Breast epithelium (tissue), 4 donors: ENCODE measurements at places on chromosomes 1 and 21.

DNA sequence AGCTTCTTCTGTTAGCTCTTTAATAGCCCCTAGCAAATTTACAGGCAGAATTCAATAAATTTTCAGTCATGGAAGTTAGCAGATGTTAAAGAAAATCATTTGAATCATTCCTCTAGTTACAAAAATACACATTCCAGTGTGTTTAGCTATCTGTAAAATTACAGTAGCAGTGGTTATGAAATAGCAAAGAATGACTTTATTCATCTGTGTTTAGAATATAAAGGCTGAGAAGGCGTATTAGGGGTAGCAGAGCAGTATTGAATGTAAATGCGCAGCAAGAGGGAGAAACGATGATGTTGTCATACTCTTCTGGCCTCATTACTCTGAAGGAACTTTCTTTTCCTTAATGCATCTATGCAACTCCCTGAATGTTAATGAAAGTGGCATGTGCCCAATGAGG, 106.2 kb upstream of the CYYR1 start:
- no peak overlapping the region for H3K4me3 ChIP-seq
- H3K27ac ChIP-seq: no peak overlapping the region
- no peaks in the 10 kb centered on the region for H3K27me3 ChIP-seq

- no peak overlapping the region for H3K27ac ChIP-seq
- H3K4me1 ChIP-seq: no peaks in the 10 kb centered on the region
- H3K27me3 ChIP-seq: no peaks in the 10 kb centered on the region
- no peak overlapping the region for H3K4me3 ChIP-seq
- H3K36me3 ChIP-seq: no peaks in the 10 kb centered on the region
- DNase-seq: no peak
Observed at GRCh38 chr21:35525443-35525842, 476.3 kb upstream of the RUNX1 start.

DNA sequence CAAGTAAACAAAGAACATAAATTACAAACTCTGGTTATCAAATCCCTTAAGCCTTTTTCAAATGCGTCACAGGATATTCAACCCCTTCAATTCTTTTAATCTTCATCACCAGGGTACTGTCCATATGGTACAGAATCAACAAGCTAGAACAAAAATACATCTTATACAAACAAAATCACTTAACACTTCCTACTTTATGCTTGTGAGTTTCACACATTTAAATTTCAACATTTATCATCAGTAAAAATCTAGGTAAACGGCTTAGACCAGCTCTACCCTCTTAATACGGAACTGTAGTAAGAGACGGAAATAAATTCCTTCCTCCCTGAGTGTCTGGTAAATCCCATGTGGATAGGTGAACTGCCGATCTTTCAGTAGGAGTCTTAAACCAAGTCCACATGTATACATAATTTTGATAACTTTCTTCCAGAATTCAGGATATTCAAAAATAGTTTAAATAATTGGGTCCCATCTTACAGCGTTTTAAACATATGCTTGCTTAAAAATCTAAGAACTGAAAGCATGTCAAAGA, 1.0 kb downstream of the CCDC181 start:
- no peaks in the 10 kb centered on the region for H3K36me3 ChIP-seq
- peaks cover 5% of the 10 kb centered on the region for H3K27me3 ChIP-seq
- no peaks in the 10 kb centered on the region for H3K4me1 ChIP-seq
- H3K27ac ChIP-seq: no peak overlapping the region
- no peak overlapping the region for H3K4me3 ChIP-seq

- no peak overlapping the region for H3K27ac ChIP-seq
- H3K27me3 ChIP-seq: no peaks in the 10 kb centered on the region
- no peaks in the 10 kb centered on the region for H3K4me1 ChIP-seq
- no peak for DNase-seq
- H3K36me3 ChIP-seq: no peaks in the 10 kb centered on the region
Observed at GRCh38 chr1:196738730-196739129, 35.9 kb upstream of the CFHR3 start.

GRCh38 chr1:56512724-56513494, 66.5 kb downstream of the PLPP3 start:
- H3K4me3 ChIP-seq: no peak overlapping the region
- no peaks in the 10 kb centered on the region for H3K36me3 ChIP-seq
- no peak overlapping the region for H3K27ac ChIP-seq
- no peak for DNase-seq

- no peaks in the 10 kb centered on the region for H3K4me1 ChIP-seq
- H3K4me3 ChIP-seq: no peak overlapping the region
- H3K27me3 ChIP-seq: no peaks in the 10 kb centered on the region
- no peaks in the 10 kb centered on the region for H3K36me3 ChIP-seq
- no peak for DNase-seq
Observed at GRCh38 chr1:246394121-246394520, 113.0 kb downstream of the SMYD3 start.

- H3K4me3 ChIP-seq: no peak overlapping the region
- DNase-seq: no peak
- H3K36me3 ChIP-seq: no peaks in the 10 kb centered on the region
Observed at GRCh38 chr1:226711976-226712741, 26.9 kb downstream of the ITPKB start.

- DNase-seq: no peak
- no peak overlapping the region for H3K27ac ChIP-seq
- H3K4me3 ChIP-seq: no peak overlapping the region
- H3K4me1 ChIP-seq: no peaks in the 10 kb centered on the region
- H3K27me3 ChIP-seq: no peaks in the 10 kb centered on the region
Observed at GRCh38 chr1:109383087-109383779, 14.5 kb downstream of the SORT1 start.

DNA sequence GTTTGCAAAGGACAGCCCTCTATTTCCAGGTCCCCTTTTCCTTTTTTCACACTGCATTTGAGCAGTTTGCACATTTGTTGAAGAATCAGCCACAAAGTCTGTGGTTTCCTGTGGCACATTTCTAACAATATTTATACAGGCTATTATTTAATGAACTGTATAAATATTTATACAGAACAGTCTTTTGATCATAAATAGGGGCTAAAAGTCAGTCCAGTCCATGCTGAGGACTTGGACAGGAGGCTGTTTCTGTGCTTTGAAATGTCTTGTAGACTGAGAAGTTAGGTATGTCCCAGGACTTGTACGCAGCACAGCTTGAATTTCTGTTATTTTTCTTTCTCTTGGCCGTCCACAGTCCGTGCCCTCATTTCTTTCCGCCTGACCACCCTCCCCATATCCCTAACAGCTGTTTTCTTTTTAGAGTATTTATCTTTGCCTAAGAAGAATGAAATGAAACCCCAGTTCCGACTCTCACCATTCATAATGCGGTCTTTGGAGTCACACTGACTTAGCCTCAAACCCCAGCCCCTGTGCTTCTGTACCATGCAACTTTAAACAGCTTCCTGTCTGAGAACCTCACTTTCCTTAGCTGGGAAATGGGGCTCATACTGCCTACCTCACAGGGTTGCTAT, 19.7 kb downstream of the FGGY start:
- no peak for DNase-seq
- H3K27me3 ChIP-seq: no peaks in the 10 kb centered on the region
- peak overlapping the region; percentile 20 for H3K27ac ChIP-seq
- no peaks in the 10 kb centered on the region for H3K36me3 ChIP-seq
- H3K4me1 ChIP-seq: no peaks in the 10 kb centered on the region

DNA sequence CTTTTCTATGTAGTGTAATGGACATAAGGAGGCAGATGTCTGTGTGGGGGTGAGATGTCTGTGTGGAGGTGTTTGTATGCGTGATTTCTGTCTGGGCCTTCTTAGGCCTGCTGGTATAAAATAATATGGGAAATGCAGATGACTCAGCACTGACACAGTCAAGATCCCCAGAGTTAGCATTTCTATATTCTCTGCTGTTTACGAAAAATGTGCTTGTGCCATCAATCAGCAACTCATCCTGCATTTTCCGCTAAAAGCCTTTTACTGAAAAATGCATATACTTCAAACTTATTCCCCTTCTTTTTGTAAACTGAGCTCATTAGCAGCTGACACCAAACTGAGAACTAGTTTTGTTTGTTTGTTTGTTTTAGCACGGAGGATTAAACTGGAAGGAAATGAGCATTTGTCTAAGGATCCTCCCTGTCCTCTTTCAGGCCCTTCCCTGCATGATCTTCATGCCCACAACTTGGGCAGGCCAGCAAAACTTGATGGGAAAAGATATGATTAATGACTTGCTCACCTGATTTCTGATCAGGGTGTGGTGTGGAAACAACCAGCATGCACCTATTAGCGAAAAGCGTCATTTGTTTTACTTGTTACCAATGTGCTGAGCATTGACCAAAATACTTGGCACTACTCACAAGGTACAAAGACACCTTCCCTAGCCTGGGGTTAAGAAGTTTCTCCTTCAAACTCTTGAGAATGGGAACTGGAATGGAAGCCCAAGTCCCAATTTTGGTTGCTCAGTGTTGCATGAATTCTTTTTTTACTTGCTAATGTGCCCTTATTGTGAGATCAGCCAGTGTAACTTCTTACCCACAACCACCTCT, 77.4 kb downstream of the NDUFS5 start:
- no peaks in the 10 kb centered on the region for H3K27me3 ChIP-seq
- H3K4me1 ChIP-seq: peaks cover 2% of the 10 kb centered on the region
- no peak overlapping the region for H3K4me3 ChIP-seq
- H3K27ac ChIP-seq: peak overlapping the region; percentile 36

- H3K27me3 ChIP-seq: no peaks in the 10 kb centered on the region
- no peaks in the 10 kb centered on the region for H3K36me3 ChIP-seq
- DNase-seq: no peak
- H3K4me1 ChIP-seq: no peaks in the 10 kb centered on the region
- no peak overlapping the region for H3K4me3 ChIP-seq
- H3K27ac ChIP-seq: no peak overlapping the region
Observed at GRCh38 chr1:232841823-232842565, 36.8 kb downstream of the MAP10 start.

- DNase-seq: no peak
- H3K4me1 ChIP-seq: no peaks in the 10 kb centered on the region
- H3K27me3 ChIP-seq: no peaks in the 10 kb centered on the region
- H3K27ac ChIP-seq: peak overlapping the region; percentile 89
- no peaks in the 10 kb centered on the region for H3K36me3 ChIP-seq
Observed at GRCh38 chr1:214441119-214441518, 110.3 kb downstream of the PTPN14 start.

DNA sequence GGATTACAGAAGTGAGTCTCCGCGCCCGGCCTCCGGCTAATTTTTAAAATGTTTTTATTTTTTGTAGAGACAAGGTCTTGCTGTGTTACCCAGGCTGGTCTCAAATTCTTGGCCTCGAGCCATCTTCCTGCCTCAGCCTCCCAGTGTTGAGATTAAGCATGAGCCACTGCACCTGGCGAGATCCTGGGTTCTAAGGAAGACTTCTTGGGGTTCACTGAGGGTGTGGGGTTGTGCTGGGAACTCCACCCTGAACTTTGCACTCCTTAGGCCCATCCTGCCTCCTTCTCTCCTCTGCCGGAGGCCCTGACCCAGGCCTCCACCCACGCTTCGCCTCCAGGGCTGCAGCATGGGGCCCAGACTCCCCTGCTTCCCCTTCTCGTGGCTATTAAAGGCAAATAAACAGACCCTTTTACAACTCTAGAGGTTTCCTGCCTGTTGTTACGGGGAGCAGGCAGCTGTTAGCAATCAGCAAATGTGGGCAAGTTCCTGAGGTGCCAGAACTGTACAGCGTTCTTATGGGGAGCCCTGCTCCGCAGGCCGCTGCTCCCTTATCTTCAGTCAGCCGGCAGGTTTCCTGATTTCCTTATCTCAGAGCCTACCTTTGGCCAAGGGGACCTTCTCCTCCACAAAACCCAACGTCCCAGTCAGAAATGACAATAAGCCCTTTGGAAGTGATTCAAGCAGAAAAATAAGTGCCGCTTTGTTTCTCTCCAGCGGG, 41.0 kb upstream of the LIN9 start:
- H3K36me3 ChIP-seq: no peaks in the 10 kb centered on the region
- no peak for DNase-seq
- no peaks in the 10 kb centered on the region for H3K4me1 ChIP-seq

- no peaks in the 10 kb centered on the region for H3K4me1 ChIP-seq
- no peak overlapping the region for H3K4me3 ChIP-seq
- no peak for DNase-seq
- no peak overlapping the region for H3K27ac ChIP-seq
- no peaks in the 10 kb centered on the region for H3K27me3 ChIP-seq
Observed at GRCh38 chr1:20496241-20496661, 10.2 kb upstream of the CAMK2N1 start.

DNA sequence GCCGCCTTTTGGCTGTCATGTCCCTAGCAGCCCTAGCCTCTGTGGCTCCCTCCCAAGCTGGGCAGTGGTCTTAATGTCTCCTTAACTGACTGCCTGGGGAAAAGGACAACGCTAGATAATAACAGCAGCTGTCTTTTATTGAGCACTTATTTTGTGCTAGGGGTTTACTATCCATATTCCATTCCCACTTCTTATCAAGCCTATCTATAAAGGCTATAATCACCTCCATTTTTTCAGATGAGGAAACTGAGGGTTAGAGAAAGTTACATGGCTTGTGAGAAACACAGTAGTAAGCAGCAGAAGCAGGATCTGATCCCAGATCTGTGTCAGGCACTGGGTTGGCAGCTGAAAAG, 6.2 kb downstream of the SH3BGRL3 start:
- no peaks in the 10 kb centered on the region for H3K4me1 ChIP-seq
- no peak overlapping the region for H3K4me3 ChIP-seq
- H3K27ac ChIP-seq: peak overlapping the region; percentile 82
- no peaks in the 10 kb centered on the region for H3K27me3 ChIP-seq
- H3K36me3 ChIP-seq: no peaks in the 10 kb centered on the region

- H3K36me3 ChIP-seq: no peaks in the 10 kb centered on the region
- H3K4me1 ChIP-seq: no peaks in the 10 kb centered on the region
- H3K27ac ChIP-seq: no peak overlapping the region
- no peak overlapping the region for H3K4me3 ChIP-seq
- H3K27me3 ChIP-seq: no peaks in the 10 kb centered on the region
- DNase-seq: no peak
Observed at GRCh38 chr1:232894436-232894835, 56.0 kb upstream of the NTPCR start.

DNA sequence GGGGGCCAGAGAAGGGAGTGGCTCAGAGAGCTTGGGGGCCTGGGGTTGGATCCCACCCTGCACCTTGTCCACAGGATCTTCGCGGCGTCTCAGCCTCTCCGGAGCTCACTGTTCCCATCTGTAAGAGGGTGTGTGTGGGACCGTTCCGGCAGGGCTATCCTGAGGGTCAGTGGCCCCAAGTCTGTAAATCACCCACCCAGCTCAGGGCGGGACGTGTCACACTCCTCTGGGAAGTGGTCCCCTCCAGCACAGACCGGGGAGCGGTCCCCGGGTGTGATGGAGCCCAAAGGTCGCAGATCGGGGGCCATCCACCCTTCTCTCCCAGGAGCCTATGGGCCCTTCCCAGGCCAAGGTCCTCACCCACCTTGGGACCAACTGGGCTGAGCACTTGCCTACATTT, 40.0 kb downstream of the KCNAB2 start:
- no peaks in the 10 kb centered on the region for H3K4me1 ChIP-seq
- H3K36me3 ChIP-seq: no peaks in the 10 kb centered on the region
- H3K4me3 ChIP-seq: no peak overlapping the region
- no peaks in the 10 kb centered on the region for H3K27me3 ChIP-seq
- H3K27ac ChIP-seq: no peak overlapping the region

DNA sequence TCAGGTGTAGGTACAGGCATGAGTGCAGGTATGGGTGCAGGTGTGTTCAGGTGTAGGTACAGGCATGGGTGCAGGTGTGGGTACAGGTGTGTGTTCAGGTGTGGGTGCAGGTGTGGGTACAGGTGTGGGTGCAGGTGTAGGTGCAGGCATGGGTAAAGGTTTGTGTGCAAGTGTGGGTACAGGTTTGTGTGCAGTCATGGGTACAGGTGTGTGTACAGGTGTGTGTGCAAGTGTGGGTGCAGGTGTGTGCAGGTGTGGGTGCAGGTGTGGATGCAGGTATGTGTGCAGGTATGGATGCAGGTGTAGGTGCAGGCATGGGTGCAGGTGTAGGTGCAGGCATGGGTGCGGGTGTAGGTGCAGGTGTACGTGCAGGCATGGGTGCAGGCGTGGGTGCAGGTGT, 79.4 kb upstream of the ACTL8 start:
- no peaks in the 10 kb centered on the region for H3K27me3 ChIP-seq
- H3K36me3 ChIP-seq: no peaks in the 10 kb centered on the region
- no peak for DNase-seq
